Fibroblast of skin of left biceps (primary cell): ENCODE measurements at places on chromosomes 4 and X.

DNA sequence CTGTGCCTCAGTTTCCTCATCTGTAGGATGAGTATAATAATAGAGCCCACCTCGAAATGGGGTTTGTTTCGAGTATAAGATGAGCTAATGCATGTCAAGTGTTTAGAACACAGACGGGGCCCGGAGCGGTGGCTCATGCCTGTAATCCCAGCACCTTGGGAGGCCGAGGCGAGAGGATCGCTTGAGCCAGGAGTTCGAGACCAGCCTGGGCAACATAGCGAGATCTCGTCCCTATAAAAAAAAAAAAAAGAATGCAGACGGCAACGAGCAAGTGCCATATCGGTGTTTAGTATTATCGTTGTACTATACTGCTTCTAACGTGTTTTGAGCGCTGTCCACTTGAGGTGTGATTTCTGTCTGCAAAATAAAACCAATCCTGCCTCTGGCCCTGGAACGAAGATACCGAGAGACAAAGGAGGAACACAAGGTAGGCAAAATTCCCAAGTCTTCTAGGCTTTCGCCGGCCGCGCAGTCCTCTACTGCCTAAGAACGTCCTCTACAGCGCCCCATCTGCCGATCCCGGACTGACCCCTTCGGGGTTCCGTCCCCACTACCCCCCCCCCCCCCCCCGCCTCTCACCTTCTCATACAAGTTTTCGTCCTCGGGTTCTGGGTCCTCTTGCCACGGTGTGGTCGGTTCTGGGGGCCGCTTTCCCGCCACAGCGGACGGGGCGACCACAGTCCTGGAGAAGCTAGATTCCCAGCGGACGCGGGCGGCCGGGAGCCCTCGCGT is 442 bp downstream of the NDUFB11 start:
- DNase-seq, result peak; percentile 1

DNA sequence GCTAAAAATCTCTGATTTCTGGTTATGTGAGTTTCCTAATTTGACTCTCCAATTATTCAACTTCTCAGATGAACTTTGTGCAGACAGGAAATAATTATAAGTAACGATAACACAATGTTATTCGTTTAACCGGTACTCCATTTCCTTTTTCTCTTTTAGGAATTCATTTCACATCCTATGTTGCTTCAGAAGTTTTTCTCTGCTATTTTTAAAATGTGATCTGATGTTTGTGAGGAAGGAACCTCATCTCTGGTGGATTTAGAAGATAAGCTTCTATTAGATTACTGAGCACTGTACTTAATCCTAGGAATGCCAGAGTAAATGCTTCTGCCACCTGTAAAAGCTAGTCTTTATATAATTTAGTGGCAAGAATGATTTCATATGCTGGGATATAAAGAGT is 116.0 kb upstream of the ETNPPL start:
- DNase-seq, result no peak

DNA sequence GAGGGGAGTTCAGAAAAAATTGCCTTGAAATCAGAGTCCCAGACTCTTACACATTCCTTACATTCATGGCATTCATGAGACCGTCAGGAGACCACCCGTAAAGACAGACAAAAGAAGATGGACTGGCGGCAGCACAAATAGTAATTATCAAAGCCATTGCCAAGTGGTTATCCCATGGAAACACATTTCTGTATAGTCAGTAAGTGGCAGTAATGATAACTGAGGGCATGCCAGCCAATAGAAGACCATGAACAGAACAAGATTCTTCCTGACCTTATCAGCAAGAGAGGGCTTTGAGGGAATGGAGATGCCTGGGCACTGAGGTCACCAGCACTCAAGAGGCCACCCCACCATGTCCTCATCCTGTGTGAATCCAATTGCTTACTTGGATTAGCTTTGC is 121.7 kb upstream of the HCCS start:
- no peak for DNase-seq

- DNase-seq, result peak; percentile 65
Observed at GRCh38 chr4:147683717-147684700, at the start of gene PRMT9. TSS of gene PRMT9 (minus strand) at chr4:147684163. CDS start at chr4:147683987, 176 bp downstream.

DNA sequence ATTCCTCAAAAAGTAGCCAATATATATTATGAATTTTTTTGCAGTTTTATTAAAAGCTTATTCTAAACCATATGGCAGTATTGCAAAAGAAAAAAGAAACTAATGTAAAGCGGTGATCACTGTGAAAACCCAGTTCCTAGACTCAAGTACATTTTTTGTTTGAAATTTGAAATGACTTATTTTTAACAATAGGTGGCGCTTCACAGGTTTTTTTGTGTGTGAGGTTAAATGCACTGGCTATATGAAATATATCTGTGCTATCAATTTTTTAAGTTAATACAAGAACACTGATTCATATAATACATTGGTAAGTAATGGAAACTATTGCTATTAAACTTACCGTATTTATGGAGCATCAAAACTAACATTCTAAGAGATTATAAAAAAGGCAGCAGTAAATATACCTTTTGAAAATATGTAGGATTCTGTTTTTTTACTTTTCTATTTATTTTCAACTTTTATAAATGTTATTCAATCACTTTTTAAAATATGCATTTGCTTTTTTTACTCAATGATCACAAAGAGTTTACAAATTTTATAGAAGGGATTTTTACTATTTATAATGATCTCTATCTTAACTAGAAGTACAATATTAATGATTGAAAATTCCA is 5.6 kb upstream of the SPRY1 start:
- DNase-seq, result no peak

DNA sequence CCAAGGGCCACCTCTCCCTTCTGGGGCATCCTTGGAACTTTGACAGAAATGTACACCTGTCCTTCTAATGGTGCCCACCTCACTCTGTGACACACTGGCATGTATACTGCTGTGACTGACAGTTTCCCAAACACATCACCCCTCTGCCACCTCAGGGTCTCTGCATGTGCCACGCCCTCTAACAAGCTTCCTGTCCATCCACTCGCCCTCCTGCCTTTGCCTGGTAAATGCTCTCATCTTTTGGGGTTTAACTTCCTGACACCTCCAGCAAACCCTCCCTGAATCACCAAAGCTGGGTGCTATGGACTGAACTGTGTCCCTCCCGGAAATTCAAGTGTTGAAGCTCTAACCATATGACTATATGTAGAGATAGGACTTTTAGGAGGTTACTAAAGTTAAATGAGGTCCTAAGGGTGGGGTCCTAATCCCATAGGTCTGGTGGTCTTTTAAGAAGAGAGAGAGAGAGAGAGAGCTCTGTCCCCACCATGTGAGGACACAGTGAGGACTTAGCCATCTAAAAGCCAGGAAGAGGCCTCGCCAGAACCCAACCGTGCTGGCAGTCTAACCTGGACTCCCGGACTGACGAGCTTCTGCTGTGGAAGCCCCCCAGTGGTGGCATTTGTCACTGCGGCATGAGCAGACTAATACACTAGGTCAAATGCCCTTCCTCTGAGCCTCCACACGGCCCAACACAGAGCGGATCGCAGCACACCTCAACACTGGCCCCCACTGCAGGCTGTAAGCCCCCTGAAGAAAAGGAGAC is 95.6 kb downstream of the AFAP1 start:
- DNase-seq, result no peak

- DNase-seq, result peak; percentile 10
Observed at GRCh38 chr4:128700659-128701350, 108.7 kb upstream of the JADE1 start.

DNA sequence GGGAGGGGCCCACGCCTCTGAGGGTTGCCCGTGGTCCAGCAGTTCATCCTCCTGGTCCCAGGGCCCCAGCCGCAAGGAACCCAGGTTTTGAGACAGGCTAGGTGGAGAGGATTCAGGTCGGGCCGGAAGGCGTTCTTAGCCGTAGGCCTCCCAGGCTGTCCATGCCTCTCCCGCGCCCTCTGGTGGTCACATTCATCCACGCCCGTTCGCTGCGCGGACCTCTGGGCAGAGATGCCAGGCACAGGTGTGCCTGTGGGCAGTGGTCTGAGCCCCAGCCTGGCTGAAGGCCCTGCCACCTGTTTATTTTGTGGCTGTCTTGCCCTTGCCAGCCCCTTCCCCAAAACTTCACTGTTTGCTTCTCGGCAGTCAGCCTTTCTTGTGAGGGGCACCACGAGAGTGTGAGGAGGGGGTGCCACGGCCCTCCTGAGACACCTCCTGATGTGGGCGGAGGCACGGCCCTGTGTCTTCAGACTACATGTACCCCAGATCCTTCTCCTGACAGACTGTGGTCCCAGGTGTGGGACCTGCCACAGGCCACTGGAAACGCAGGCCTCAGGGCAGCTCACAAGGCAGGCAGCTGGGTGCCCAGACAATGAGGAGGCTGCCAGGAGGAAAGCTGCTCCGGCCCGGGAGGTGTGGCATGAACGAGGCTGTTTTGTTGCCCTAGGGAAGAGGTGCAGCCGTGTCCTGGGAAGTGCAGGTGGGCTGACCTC is 5.0 kb downstream of the UVSSA start:
- no peak for DNase-seq

GRCh38 chr4:23614284-23614892 is 275.5 kb downstream of the PPARGC1A start:
- no peak for DNase-seq

- no peak for DNase-seq
Observed at GRCh38 chrX:120402369-120402768, 40.5 kb downstream of the ATP1B4 start.
